Muscle of leg (tissue), 16 donors: ENCODE measurements at places on chromosomes 11 and 22. TPM values are rescaled to one million over a fixed set of nuclear protein-coding genes. Genes with fewer than 3 reads are reported as not detected.

The OR9G4 gene
- not detected for total RNA-seq

The A4GALT gene
- 17.0 TPM for total RNA-seq

- H3K4me1 ChIP-seq: peaks cover under 1% of the 10 kb centered on the region
- no peak overlapping the region for H3K27ac ChIP-seq
- DNase-seq: peak; percentile 27
- no peak overlapping the region for H3K4me3 ChIP-seq
Observed at GRCh38 chr11:116960930-116961329, 123.5 kb upstream of the APOA1 start.

DNA sequence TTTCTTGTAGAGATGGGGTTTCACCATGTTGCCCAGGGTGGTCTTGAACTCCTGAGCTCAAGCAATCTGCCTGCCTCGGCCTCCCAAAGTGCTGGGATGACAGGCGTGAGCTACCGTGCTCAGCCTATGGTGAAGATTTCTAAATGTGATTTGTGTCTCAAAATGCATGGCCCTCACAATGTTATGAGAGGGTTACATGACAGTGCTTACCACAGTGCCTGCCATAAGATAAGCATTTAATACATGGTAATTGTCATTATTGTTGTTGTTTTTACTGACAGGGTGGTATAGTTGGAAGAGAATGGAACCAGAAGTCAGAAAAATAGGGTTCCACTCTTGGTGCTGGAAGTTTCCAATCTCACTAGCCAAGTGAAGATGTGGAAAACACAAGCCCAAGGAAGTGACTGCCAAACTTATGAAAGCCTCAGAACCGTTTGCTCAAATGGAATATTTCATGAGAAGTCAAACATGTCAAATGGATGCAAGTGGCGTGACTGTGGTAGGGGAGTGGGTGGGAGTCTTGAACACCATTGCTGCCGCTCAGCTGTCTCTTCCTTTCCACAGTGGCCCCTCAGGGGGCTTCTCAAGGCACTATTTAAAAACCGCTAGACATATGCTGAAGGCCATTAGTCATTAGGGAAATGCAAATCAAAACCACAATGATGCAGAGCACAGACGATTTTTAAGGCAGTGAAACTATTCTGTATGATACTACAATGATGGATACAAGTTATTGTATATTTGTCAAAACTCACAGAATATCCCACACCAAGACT, 29.1 kb upstream of the LMO2 start:
- no peak overlapping the region for H3K27ac ChIP-seq
- no peaks in the 10 kb centered on the region for H3K27me3 ChIP-seq
- DNase-seq: no peak
- H3K4me3 ChIP-seq: no peak overlapping the region

The OR52I2 gene
- not detected for total RNA-seq

The C11orf16 gene
- total RNA-seq: not detected

GRCh38 chr22:36470162-36470993, 11.1 kb downstream of the TXN2 start:
- peak; percentile 91 for DNase-seq
- peaks cover 23% of the 10 kb centered on the region for H3K4me1 ChIP-seq
- no peak overlapping the region for H3K4me3 ChIP-seq
- H3K27me3 ChIP-seq: no peaks in the 10 kb centered on the region
- peaks cover 80% of the 10 kb centered on the region for H3K36me3 ChIP-seq

The FAM227A gene
- total RNA-seq: 1.1 TPM
